SK-N-SH (cell line): ENCODE measurements at places on chromosomes 7 and 10. TPM values are rescaled to one million over a fixed set of nuclear protein-coding genes. Genes with fewer than 3 reads are reported as not detected.

The ICA1 gene
- 2.4 and 5.4 TPM in 2 replicates for polyA plus RNA-seq

The LOXL4 gene
- 1.4 and 1.7 TPM in 2 replicates for polyA plus RNA-seq

The VTI1A gene
- 8.3 and 12.4 TPM in 2 replicates for polyA plus RNA-seq

The CCDC3 gene
- 0.02 and 0.05 TPM in 2 replicates for polyA plus RNA-seq

The ZNF746 gene
- polyA plus RNA-seq: 8.4 and 11.1 TPM in 2 replicates

The IFIT1B gene
- polyA plus RNA-seq: 0.03 TPM in 1 of 2 replicates, not detected in the other

The CPN1 gene
- polyA plus RNA-seq: not detected in 2 replicates

The NFE2L3 gene
- 36.1 and 50.8 TPM in 2 replicates for polyA plus RNA-seq

DNA sequence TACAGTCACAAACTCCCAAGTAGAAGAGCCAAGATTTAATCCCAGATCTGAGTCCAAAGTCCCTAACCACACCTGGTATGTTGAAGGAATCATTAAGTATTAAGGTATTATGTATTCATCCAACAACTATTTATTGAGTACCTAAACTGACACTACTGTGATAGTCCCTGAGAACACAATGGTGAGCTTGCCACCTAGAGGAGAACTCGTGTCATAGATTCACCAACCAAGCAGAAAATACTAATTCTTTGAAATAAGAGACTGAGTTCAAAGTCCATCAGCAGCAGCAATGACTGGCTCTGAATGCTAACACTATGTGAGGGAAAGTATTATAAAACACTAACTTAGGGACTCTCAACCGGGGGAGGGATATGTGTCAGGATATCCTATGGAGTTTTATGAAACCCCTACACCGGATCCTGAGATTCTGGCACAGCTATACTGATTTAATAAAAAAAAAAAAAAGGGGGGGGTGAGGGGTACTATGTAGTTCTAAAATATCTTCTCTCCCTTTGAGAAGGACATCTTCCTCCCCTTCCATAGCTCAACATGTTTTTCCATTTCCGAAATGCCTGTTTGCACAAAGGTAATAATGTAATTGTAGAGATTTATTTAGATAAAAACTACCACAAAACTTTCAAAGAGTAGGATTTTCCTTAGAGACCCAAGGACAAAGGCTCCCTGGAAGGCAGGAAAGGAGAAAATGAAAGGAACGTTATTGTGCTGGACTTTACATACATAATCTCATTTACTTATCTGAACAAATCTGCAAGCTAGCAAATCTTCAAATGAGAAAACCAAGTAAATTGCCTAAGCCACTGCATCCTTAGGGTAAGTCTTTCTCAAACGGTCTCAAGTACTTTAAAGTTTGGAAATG, 1.6 kb downstream of the NCOA4 start:
- H3K4me3 ChIP-seq: peak overlapping the region; percentile 94
- DNase-seq: peak; percentile 62
- no peaks in the 10 kb centered on the region for H3K27me3 ChIP-seq
- H3K36me3 ChIP-seq: peaks cover 5% of the 10 kb centered on the region
- H3K4me1 ChIP-seq: peaks cover 16% of the 10 kb centered on the region
- peak overlapping the region; percentile 11; the same call in 1 of the 2 replicates for H3K27ac ChIP-seq

DNA sequence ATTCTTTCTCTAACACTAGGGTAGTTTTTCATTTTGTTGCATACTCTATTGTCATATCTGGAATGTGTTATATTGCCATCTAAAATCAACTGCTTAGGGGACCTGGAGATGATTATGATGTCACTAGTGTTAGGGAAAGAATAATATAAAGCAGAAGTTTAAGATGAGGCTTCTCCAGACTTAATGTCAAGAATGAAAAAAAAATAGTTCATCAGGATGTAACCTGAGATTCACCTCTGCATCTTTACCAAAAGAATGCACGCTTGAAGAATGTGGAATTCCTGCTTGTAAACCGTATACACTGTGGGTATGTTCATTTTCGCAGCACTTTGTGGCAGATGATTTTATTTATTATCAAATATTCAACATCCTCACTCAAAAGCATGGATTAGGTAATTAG, 184.6 kb downstream of the ST7 start:
- peak overlapping the region; percentile 32 for H3K27ac ChIP-seq
- no peak overlapping the region for H3K4me3 ChIP-seq
- peaks cover 19% of the 10 kb centered on the region for H3K36me3 ChIP-seq

- H3K27ac ChIP-seq: no peak overlapping the region
- H3K4me3 ChIP-seq: no peak overlapping the region
- DNase-seq: no peak
- no peaks in the 10 kb centered on the region for H3K4me1 ChIP-seq
Observed at GRCh38 chr10:88592906-88593305, 6.3 kb downstream of the LIPJ start.

DNA sequence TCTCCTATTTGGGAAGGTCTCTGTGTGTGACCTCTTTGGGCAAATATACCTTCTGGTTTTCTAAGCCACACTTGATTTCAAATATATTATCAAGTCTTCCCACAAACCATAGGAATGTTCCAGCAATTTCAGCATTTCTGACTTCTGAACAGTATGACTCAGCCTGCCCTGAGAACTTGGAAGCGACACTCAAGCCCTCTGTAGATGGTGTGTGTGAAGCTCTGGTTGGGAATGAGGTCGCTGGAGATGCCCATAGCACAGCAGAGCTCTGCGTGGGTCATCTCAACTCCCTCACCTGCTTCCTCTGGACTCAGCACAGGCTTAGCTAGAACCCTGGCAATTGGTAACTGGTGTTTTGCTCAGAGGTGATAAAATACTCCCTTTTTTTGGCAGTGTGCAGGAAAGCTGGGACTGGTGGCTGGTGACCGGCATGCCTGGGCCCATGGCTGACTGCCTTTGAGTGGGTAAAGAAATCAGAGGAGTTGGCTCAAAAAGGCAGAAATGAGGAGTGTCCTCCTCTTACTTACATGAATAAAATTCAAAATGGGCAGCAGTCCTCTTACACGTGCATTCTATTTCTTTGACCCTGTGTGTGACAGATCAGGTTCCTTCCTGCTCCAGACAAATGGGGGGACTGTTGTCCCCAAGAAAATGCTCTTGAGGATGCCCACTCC, 87.5 kb upstream of the NRP1 start:
- no peaks in the 10 kb centered on the region for H3K36me3 ChIP-seq
- peaks cover 20% of the 10 kb centered on the region; the same call in 1 of the 2 replicates for H3K4me1 ChIP-seq
- DNase-seq: no peak
- no peak overlapping the region for H3K27ac ChIP-seq
- H3K27me3 ChIP-seq: no peaks in the 10 kb centered on the region
- no peak overlapping the region for H3K4me3 ChIP-seq

DNA sequence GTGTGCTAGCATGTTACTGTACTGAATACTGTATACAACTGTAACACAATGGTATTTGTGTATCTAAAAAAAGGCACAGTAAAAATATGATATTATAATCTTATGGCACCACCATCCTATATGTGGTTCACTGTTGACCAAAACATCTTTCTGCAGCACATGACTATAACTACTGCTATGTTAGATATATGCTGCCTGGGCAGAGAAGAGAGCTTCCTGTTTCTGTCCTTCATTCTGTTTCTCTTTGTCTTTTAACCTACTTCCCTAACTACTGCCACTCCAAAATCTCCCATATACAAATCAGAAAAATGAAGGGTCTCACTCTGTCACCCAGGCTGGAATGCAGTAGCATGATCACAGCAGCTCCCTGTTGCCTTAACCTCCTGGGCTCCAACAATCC, 8.8 kb upstream of the FGL2 start:
- H3K4me1 ChIP-seq: no peaks in the 10 kb centered on the region
- H3K36me3 ChIP-seq: no peaks in the 10 kb centered on the region
- no peak for DNase-seq
- no peak overlapping the region for H3K27ac ChIP-seq
- no peak overlapping the region for H3K4me3 ChIP-seq

DNA sequence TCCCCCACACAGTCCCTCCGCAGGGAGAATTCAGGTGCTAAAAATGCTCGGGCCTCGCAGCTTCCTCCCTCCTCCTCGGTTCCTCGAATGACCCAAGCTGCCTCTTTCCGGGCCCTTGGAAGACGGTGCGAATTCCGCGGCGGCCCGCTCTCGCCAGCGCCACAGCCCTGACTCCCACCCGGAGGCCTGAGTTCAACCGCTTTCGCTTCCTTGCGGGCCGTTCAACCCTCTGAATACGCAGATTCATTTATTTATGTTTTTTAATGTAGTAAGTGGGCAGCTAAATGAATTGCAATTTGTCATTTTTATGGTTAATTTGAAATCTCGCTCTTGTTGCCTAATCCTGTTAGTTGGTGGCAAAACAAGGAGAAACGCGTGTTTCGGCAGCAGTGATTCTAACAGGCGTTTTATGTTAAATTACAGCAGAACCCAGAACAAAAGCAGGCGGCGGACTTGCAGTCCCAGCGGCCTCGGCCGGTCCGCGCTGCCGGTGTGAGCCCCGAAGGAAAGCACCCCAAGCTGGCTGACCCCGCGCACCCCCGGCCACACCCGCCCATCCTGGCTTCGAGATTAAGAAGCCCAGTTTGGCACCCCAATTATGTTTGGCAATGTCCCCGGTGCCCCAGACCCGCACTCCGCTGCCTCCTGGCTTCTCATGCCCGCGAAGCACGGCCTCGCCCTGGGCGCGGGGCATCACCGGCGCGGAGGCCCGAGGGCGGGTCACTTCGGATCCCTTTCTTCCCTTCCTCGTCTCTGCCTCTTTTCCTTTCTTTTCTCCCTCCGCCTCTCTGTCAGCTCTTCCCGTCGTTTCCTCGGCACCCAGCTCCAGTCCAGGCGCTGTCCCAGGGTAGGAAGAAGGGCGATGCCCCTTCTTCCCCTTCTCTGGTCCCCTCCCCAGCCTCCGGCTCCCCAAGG, 75.9 kb downstream of the INSIG1 start:
- peak; percentile 61 for DNase-seq
- H3K27me3 ChIP-seq: peaks cover 96% of the 10 kb centered on the region
- H3K4me1 ChIP-seq: no peaks in the 10 kb centered on the region
- no peak overlapping the region for H3K27ac ChIP-seq
- peak overlapping the region; percentile 40 for H3K4me3 ChIP-seq

- DNase-seq: no peak
- H3K27me3 ChIP-seq: no peaks in the 10 kb centered on the region
- H3K4me1 ChIP-seq: no peaks in the 10 kb centered on the region
- H3K27ac ChIP-seq: no peak overlapping the region
Observed at GRCh38 chr7:112622159-112622715, 141.4 kb downstream of the LSMEM1 start.

- H3K4me3 ChIP-seq: no peak overlapping the region
- no peaks in the 10 kb centered on the region for H3K36me3 ChIP-seq
- H3K4me1 ChIP-seq: peaks cover 68% of the 10 kb centered on the region
- no peak for DNase-seq
- no peak overlapping the region for H3K27ac ChIP-seq
Observed at GRCh38 chr10:79007421-79008319, 61.1 kb upstream of the ZMIZ1 start.

DNA sequence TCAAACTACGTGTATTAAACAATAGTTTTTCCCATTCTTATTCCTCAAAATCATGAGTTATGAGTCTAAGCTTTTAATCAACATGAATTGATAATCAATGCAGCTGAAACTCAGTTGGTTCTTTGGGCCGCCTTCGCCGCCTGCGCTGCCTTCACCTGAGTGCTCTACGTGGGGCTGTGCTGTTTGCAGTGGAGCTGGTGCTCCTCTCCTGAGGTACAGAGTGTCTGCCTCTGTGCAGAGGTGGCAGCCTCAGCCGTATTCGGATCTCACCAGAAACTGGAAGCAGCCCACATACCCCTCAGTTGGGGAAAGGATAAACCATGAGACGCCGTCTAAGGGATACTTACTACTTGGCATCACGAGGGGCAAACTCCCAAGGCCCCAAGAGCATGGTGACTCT, 15.5 kb downstream of the NOM1 start:
- no peak overlapping the region for H3K27ac ChIP-seq
- no peaks in the 10 kb centered on the region for H3K27me3 ChIP-seq
- DNase-seq: no peak
- no peaks in the 10 kb centered on the region for H3K4me1 ChIP-seq

DNA sequence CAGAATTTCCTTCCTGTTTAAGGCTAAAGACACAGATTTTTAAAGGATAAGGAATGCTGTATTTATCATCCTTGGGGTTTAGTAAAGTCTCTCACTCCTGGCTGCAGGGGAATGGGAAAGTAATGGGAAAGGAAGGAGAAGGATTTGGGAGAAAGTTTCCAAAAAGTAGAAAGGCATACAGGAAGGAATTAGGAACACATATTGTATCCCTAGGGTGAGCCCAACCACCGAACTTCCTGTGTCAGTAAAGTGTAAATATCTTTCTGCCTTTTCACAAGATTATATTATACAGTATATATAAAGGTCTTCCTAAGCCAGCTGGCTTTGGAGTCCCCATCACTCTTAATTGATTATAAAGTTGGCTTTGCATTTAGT, 12.0 kb upstream of the UBE2D1 start:
- H3K27ac ChIP-seq: no peak overlapping the region
- H3K27me3 ChIP-seq: no peaks in the 10 kb centered on the region
- no peaks in the 10 kb centered on the region for H3K4me1 ChIP-seq
- no peak for DNase-seq
- no peaks in the 10 kb centered on the region for H3K36me3 ChIP-seq

DNA sequence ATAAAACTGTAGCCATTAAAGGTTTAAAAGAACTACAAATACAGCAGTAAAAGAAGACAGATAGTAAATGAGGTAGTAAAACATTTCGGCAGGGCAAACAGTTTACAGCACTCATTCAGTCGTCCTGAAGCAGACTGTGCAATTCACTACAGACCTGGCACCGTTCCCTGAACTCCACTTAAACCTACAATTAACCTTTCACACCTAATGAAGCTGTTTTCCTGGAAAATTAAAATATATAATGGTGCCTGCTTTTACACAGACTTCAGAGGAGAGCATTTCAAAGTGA, 335.3 kb downstream of the GFRA1 start:
- DNase-seq: no peak
- H3K4me3 ChIP-seq: no peak overlapping the region
- H3K36me3 ChIP-seq: no peaks in the 10 kb centered on the region
- peaks cover 28% of the 10 kb centered on the region for H3K4me1 ChIP-seq
- peak overlapping the region; percentile 56 for H3K27ac ChIP-seq
- H3K27me3 ChIP-seq: no peaks in the 10 kb centered on the region

DNA sequence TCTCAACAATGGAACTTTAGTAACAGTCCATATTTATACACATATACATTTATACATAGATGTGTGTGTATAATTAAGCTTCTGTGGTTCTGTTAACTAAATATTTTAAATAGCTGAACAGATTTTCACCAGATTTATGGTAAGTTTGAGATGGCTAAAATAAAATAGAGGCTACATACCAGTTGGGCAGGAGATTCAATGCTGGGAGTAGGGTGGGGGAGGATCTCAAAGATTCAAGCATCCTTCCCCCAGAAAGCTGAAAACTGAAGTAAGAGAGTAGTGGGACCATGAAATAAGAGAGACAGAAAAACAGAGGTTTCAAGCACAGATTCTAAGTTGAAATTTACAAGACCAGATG, 14.0 kb downstream of the LRRC17 start:
- no peak for DNase-seq
- H3K36me3 ChIP-seq: no peaks in the 10 kb centered on the region
- H3K27me3 ChIP-seq: no peaks in the 10 kb centered on the region
- H3K4me1 ChIP-seq: peaks cover 17% of the 10 kb centered on the region; the same call in 1 of the 2 replicates
- no peak overlapping the region for H3K4me3 ChIP-seq
- peak overlapping the region; percentile 62; the same call in 1 of the 2 replicates for H3K27ac ChIP-seq

GRCh38 chr10:103967448-103968071, 620 bp downstream of the SLK start:
- no peaks in the 10 kb centered on the region for H3K27me3 ChIP-seq
- peak; percentile 88 for DNase-seq
- peaks cover 9% of the 10 kb centered on the region for H3K4me1 ChIP-seq
- H3K36me3 ChIP-seq: no peaks in the 10 kb centered on the region
- H3K4me3 ChIP-seq: peak overlapping the region; percentile 95
- H3K27ac ChIP-seq: peak overlapping the region; percentile 74
